Foreskin keratinocyte (primary cell): ENCODE measurements at places on chromosomes 7 and 10.
A peak's percentile ranks its signal among the peaks of the same experiment; 100 is the strongest.

DNA sequence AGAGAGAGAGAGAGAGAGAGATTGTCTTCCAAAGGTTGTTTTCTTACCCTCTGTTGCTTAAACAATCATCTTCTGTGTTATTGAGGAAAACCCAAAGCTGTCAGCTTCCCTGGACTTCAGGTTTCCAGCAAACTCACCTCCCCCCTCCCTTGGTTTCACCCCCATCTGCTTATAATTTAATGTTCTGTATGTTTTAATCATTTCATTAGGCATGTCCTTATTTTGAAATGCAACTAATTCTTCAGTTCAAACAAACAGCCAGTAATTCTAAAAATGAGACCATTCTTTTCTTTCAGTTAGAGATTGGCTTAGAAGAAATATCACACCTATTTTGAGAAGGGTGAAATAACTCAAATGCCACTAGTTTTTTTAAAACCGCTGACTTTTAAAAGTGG lies 102.9 kb downstream of the FAM204A start:
- DNase-seq, result no peak

GRCh38 chr7:6210621-6211372 lies 61.6 kb downstream of the CYTH3 start:
- no peak for DNase-seq

GRCh38 chr10:84236807-84237198 lies 4.5 kb downstream of the LRIT1 start:
- DNase-seq, result no peak

DNA sequence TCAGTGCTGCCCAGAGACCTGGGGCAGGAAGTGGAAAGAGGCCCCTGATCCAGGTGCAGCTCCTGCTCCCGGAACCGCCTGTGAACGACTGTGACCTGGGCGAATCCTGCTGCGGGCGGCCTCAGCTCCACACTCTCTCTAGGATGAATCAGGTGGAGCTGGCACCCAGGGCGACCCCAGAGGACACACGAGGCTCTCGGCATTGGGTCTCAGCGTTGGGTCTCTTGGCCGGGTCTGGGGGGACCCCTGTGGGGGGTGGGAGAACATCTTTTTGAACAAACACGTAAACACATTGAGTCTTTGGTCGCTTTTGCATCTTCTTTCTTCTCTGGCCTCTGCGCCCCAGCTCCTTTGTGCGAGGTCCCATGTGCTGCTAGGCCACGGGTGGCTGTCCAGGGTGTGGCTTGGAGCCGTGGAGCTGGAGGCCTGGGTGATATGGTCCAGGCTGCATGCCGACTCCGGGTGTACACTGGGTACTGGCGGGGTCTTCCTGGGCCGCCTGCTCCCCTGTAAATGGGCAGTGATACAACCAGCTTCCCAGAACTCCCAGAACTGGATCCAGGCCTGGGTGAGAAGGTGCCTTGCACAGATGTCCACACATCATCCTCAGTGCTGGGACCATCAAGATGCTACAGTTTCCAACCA lies 435.8 kb downstream of the DNAJB6 start:
- no peak for DNase-seq

GRCh38 chr7:32890010-32890792 lies 1.4 kb downstream of the KBTBD2 start:
- DNase-seq, result peak; percentile 45

DNA sequence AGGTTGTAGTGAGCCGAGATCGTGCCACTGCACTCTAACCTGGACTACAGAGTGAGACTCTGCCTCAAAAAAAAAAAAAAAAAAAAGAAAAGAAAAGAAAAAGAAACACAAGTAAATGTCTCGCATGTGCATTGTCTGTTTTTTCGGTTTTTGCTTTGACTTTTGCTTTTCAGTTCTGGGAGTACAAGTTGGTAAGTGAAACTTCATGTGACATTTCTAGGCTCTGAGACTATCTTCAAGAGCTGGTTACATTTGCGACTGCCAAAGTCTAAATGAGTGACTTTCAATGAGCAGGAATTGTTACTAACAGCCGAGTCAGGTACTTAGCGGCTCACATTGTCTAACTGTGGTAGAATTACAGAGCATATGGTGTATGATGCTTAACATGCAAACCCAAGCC lies 107.0 kb upstream of the CELF2 start:
- DNase-seq, result no peak

GRCh38 chr10:219731-220472 lies 84.6 kb downstream of the ZMYND11 start:
- peak; percentile 47 for DNase-seq

GRCh38 chr10:132103116-132103910 lies 37.6 kb downstream of the JAKMIP3 start:
- no peak for DNase-seq

GRCh38 chr10:18282094-18282493 lies 141.9 kb downstream of the CACNB2 start:
- no peak for DNase-seq

- peak; percentile 60 for DNase-seq
Measured at GRCh38 chr10:5047912-5048628, 44.4 kb upstream of the AKR1C2 start.

GRCh38 chr7:106180721-106181120 lies 68.6 kb upstream of the SYPL1 start:
- peak; percentile 26 for DNase-seq

DNA sequence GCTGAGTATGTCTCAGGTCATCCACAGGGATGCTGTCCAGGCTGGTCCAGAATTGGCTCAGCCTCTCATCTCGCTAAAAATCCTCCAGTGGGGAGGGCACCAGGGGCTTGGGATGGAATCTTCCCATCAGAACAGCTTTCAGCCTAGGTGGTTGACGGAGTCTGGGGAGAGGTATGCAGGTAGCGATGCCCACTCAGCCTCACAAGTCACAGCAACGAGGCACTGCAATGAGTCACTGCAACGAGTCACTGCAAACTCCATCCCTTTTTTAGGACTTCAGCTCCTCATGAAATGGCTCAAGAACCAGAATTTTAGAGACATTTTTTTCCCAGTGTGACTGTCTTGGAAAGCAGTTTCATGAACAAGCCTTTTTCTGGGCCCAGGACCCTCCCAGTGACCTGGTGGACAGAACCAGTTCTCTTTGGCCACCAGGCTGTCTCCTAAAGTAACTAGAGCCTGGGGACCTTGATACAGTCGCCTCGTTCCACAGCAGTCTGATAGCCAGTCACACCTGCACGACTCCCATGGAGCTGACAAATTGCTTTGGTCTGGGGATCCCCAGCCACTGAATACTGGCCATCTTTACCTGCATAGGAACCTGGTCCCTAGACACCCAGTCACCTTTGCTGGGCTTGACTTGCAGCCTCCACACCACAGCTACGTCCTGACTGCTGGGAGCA lies 41.3 kb upstream of the PPP2R2D start:
- no peak for DNase-seq

- DNase-seq, result no peak
Measured at GRCh38 chr10:132980426-132981172, 38.2 kb upstream of the CFAP46 start.

DNA sequence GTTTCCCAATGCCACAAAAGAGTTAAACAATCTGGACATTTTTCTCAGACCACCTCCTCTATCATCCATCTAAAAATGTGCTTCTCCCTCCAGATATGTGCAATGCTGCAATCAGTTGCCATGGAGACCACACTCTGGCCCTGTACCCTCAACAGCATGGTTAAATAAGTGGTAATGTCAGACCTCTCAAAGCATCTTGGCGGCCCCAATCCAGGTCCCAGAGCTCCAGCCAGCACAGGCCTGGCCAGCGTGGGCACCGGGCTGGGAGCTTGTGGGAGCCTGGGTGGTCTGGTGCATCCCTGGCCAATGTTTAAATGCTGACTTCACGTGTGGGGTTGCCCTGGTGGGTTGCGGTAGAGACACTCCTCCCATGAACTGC lies 362.9 kb upstream of the ZNF32 start:
- no peak for DNase-seq

- DNase-seq, result no peak
Measured at GRCh38 chr7:126440542-126440941, 812.2 kb downstream of the GRM8 start.

DNA sequence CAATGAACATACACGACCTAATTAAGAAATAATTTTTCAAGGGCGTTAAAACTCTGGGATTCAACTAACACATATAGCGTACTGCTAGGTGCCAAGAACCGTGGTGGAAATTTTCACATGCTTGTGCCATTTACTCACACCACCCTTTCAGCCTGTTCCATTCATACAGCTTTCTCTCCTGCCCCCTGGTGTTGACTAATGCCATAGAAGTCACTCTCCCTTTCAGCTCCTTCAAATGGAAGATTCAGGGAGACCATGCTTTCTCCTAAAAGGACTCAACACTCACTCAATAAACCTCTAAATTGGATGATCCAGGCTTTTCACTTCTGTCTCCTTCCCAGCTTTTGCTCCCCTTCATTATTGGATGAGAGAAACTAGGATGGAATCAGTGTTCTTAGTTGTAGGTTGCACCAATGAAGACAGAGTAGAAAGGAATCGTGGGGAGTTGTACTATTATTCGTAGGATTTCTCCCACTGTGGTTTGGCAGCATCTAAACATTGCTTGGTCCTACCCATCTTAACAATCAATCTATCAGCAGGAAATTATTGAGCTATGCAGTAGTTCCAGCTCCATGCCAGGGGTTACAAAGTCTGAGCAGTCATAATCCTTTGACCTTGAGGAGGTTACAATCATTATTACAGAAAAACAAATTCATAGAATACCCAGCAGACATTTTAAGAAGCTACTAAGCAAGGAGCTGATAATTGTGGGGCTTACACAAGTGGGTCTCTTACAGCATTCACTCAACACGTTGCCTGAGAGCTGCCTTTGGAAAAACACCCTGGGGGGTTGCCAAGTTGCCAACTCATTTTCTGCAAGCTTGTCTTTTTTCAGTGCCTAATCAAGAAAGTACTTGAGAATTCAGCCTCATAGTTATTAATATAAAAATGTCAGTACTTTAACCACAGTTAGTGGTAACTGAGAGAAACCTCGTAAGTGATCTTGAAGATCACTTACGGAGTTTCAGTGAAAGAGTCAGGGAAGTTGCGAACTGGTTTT lies 2.8 kb upstream of the PPP1R3C start:
- DNase-seq, result peak; percentile 75

DNA sequence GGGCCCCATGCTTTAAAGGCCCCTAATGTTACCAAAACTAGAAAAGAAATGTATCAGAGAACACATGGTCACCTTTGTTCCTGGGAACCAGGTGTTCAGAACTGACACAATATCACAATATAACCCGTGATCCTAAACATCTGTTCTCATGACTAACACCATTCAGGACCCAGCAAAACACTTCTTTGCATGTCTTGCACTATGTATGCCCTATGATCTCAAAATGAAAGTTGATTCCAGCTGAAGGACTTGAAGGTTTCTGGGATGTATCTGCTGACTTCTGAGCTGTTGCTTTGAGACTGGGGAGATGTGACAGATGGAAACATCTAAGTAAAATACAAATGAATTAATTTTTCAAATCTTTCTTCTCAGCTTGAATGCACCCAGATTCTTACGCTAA lies 37.5 kb upstream of the PIK3CG start:
- peak; percentile 48 for DNase-seq

- no peak for DNase-seq
Measured at GRCh38 chr10:82266438-82266837, 391.4 kb downstream of the NRG3 start.

DNA sequence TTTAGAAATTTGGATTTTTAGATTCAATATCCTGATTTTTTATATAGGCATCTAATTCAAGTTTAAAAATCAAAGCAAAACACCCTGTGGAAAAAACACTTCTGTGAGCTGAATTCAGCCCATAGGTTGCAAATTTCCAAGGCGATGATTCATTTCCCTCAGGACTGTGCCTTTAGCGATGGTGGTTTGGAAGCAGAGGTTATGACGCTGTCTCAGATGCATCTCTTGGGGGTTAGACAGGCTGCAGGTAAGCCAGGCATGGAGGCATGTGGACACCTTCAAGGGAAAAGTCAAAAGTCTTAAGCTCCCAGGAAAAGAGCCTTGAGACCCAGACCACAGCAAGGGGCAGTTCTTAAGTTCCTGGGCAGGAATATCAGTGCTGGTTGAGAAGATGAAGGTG lies 9.5 kb upstream of the FRA10AC1 start:
- no peak for DNase-seq

DNA sequence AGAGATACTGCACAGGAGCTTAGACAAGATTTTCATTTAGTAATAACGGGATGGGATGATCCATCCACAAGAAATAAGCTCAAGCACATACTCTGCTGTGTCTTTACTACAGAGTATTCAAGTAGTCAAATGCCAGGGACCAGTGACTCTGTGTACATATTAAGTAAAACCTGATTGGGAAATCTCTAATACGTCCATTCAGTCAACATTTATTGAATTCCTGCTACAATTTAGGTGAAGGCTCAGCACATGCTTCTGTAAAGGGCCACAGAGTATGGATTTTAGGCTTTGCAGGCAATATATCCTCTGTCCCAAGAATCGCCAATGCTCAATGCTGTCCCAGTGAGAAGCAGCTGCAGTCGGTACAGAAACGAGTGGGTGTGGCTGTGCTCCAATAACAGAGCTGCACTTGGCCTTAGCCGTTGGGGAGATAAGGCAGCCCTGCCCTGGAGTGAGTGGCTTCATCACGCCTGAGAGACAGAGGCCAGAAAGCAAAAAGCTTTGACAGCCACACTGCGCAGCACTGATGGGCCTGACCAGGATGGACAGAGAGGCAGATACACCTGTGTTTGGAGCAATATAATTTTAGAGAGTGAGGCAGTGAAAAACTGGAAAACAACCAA lies 186.8 kb downstream of the PARD3 start:
- DNase-seq, result no peak

DNA sequence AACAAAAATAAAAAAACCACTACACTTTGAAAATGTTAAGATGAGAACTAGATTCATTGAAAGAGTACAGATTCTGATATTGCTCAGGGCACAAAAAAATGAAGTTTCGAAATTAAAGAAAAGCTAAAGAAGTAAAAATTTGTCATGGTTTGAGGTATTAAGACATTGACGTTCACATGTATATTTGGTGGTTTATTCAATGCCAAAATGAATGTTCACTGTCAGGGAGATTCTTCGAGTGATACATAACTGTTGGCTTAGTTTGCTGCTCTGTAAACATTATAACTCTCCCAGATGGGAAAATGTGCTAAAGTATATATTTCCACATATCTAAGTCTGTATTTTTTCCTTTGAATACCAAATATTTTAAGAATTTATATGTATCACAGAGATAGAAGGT lies 345.0 kb downstream of the SEMA3D start:
- no peak for DNase-seq

GRCh38 chr7:6182993-6183392 lies 89.4 kb downstream of the CYTH3 start:
- no peak for DNase-seq

GRCh38 chr10:87734987-87735827 lies 75.5 kb downstream of the PAPSS2 start:
- no peak for DNase-seq

- DNase-seq, result no peak
Measured at GRCh38 chr10:29131952-29132547, 156.8 kb upstream of the LYZL1 start.

DNA sequence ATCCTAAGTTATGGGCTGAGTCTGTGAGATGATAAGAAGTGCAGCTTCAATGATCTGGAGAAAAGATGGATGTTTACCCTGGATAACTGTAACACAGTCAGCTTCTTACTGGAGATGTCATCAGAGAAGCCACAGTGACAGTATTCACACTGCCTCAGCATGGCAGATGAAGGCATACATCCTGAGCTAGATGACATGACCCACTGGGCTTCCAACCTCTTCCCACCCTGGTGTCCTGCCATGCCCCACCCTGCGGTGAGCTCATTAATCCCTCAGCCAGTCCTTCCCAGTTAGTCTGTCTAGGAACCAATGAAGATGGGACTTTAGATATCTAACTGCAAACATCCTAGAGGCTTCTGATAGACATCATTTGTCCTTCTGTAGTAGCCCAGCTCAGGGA lies 213.8 kb downstream of the TAX1BP1 start:
- DNase-seq, result no peak

- DNase-seq, result no peak
Measured at GRCh38 chr10:55852900-55853299, 508.2 kb downstream of the ZWINT start.
